Cerebellum (tissue), 4 donors: ENCODE measurements at places on chromosomes 4 and X.

- DNase-seq = peak; percentile 95
These were observed 2.1 kb downstream of the PLCXD1 start for GRCh38 chrX:283115-283845.

DNA sequence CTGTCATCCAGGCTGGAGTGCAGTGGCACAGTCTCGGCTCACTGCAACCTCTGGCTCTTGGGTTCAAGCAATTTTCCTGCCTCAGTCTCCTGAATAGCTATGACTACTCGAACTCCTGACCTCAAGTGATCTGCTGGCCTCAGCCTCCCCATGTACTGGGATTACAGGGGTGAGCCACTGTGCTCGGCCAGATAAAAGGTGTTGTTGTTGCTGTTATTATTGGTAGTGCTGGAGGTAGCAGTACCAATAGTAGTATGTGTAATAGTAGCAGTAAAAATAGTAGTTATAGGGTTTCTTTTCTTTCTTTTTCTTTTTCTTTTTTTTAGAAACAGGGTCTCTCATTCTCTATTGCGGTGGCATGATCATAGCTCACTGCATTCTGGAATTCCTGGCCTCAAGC is 592.1 kb downstream of the ARAP2 start:
- DNase-seq = no peak

DNA sequence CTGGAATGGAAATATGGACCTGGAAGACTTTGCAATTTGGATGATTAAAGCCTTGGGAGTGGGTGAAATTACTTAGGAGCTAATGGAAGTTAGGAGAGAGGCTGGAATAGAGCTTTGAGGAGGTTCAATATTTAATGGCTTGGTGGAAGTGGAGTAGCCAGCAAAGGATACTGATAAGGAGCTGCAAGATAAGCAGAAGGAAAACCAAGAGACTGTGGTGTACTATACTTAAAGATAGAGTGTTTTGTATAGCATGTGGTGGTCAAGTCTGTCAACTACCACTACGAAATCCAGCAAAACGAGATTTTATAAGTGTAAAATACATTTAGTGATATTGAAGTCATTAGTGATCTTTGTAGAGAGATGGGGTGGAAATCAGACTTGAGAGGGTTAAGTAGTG is 54.0 kb upstream of the TMLHE start:
- DNase-seq = no peak

- no peak for DNase-seq
These were observed 42.1 kb downstream of the TRIM61 start for GRCh38 chr4:164935363-164935762.

- DNase-seq = no peak
These were observed 1328.0 kb downstream of the FSTL5 start for GRCh38 chr4:160835789-160836188.

DNA sequence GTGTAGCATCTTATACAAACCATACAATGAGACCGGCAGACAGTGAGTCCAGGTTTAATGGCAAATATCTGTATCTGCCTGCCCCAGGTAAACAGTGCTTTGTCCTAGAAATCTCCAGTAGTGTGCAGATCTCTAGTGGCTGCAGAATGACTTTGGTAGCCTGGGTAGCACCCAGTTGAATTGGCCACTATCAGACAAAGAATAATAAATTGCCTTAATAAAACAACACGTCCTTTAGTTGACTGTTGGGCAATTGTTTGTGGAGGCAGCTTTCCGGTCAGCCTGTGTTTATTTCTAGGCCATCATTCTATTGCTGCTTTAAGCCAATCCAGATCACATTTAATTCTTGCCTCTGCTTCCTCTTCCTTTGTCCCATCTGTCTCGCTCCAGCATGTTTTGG is 52.5 kb downstream of the SNX25 start:
- no peak for DNase-seq

DNA sequence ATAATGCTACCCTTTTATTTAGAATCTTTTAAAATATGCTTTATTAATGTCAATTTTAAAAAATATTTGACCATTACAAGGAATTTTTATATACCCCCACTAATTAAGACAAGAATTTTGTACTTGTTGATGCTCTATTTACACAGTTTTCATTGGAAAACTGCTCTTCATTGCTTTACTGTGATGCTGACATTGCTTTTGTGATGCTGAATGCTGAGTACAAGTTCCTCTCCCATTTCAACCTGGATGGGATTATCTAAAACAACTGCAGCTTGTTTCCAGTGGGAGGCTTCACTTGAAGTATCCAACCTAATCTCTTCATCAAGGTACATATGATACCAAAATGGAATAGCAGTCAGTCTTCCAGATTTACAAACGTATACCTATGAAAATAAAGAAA is 21.2 kb downstream of the TMEM184C start:
- no peak for DNase-seq

- DNase-seq = peak; percentile 36
These were observed 43.6 kb downstream of the PAGE2 start for GRCh38 chrX:55132416-55132815.

DNA sequence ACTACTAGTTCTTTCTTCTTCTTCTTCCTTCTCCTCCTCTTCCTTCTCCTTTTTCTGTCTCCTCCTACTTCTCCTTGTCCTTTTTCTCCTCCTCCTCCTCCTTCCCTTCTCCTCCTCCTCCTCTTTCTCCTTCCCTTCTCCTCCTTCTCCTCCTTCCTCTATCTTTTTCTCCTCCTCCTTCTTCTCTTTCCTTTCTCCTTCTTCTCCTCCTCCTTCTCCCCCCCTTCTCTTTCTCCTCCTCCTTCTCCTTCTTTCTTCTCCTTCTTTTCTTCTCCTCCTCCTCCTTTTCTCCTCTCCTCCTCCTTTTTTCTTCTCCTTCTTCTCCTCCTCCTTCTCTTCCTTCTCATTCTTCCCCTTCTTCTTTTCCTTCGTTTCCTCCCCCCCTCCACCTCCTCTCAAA is 21.8 kb upstream of the NAP1L5 start:
- DNase-seq = no peak

DNA sequence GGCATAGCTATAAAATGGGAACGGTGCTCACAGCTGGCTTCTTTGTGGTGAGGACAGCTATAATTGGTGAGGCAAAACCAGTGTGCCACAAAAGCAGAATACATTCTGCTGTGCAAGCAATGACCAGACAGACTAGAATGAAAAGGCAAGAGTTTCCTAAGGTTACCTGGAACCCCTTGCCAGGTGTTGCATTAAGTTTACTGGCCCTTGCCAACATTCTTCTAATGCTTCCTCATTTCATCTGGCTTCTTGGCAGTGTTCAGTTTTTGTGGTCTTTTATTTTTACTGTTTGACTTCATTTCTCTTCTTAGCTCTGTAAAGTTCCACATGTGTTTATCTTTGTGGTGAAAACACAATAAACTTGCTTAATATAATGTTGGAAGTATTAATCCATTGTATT is 131.4 kb downstream of the PTTG2 start:
- DNase-seq = no peak

DNA sequence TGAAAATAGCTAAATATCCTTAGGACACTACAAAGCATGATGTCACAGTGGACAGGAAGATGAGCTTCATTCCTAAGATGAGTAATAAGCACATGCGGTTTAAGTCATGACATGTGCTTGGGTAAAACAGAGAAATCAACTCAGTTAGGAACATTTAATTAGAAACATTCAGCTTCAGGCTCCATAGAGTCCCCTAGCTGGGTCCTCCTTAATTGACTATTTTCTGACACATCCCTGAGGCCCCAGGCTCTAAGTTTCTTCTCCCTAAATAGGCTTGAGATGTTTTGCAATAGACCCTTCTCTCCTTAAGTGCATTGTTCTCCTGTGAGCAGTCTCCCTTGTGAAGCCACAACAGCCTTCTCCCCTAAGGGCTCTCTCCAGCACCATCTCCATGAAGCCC is 70.4 kb upstream of the ANXA3 start:
- no peak for DNase-seq

DNA sequence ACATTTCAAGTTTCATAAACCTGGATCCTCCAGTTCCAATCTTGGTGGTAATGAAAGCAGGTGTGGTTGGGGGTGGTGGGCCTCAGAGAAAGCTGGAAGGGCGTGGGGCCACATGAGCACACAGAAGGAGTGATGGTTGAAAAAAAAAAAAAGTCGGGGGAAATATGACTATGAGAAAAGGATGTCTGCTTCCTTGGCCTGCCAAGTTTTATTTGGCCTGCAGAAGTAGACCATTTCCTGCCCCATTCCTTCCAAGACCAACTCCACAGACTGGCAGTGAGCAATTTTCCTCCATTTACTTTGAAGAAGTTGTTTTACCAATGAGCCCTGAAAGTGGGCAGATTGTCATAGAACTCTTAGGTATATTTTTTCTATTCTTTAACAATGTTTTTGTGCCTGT is 43.3 kb downstream of the LNX1 start:
- no peak for DNase-seq
